ENCODE measurements at places on chromosomes 12 and 14. TPM values are rescaled to one million over a fixed set of nuclear protein-coding genes. Genes with fewer than 3 reads are reported as not detected.
A peak's percentile ranks its signal among the peaks of the same experiment; 100 is the strongest.

GRCh38 chr12:39095636-39096330 lies 190.4 kb upstream of the CPNE8 start:
- DNase-seq = no peak

Gene SIX6
- total RNA-seq = not detected

DNA sequence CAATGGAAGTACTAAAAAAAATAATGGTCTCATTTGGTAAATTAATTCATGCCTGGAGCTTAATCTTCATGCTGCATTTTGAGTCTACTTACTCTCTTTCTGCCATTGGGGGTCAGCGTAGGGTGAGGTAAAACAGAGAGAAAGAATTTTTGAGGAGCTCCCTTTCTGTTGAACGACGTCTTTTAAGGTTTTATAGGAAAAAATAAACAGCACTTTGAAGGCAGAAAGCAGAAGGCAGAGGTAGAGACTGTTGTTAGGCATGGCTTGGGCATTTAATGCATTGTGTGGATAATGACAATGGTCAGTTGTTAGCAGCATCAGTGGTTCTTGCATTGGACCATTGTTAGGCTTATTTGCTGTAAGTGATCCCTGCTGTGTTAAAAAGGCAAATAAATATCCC lies 557.2 kb upstream of the STXBP6 start:
- no peak for DNase-seq

DNA sequence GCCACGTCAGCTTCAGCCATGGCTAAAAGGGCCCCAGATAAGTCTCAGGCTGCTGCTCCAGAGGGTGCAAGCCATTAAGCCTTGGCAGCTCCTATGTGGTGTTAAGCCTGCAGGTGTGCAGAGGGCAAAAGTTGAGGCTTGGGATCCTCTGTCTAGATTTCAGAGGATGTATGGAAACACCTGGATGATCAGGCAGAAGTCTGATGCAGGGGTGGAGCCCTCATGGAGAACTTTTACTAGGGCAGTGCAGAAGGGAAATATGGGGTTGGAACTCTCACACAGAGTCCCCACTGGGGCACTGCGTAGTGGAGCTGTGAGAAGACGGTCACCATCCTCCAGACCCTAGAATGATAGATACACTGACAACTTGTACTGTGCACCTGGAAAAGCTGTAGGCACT lies 47.9 kb downstream of the SDR9C7 start:
- no peak for DNase-seq

DNA sequence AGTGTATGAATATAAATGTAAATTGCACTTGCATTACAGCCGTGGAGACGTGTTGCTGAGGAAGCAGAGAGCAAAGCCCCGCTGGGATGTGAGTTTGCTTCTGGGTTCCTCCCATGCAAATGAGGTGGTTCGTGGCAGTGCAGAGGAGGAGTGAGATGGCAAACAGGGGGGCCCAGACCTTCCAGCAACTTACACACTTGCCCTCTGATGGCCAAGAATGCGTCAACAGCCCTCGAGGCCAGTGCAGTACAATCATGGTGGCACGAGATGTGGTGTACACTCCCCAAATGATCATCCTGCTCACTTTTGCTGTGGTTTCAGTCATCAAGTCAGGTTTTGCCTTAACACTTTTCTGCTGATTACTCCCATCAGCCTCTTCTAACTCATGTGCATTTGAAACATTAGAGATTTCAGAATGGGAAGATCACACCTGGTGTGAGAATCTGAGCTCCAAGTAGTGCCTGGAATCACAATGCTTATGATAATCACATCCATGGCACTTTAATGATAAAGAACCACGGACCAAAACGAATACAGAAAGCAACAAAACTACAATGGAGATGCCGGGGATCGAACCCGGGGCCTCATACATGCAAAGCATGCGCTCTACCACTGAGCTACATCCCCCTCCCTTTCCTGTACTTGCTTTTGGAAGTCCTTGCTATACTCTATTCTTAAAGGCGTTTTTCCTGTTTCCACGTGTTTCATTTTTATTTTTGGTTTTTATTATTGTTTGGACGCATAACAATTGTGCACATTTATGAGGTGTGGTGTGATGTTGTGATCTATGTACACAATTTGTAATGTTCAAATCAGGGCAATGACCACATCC lies 7.0 kb upstream of the UBC start:
- DNase-seq = peak; percentile 79

DNA sequence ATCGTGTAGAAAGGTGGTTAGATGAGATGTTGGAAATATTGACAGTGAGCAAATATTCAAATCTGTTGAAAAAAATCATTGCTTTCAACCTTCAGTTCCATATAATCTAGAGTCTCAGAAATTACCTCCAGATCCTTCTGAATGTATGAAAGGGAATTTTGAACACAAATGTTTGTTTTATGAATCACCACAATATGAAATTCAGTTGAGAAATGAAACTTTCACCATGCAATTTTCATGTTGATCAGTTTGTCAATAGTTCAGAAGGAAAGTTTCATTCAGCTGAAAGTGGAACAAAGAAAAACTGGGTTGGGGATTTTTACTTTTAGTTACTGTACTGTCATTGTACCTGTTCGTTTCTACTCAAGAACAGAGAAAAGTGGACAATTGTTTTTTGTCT lies 953.6 kb downstream of the SLC6A15 start:
- no peak for DNase-seq

GRCh38 chr12:462936-463705 lies 3.4 kb downstream of the B4GALNT3 start:
- no peak for DNase-seq

Gene PSME1
- total RNA-seq = 116 TPM

Gene ARL1
- 80.6 TPM for total RNA-seq

DNA sequence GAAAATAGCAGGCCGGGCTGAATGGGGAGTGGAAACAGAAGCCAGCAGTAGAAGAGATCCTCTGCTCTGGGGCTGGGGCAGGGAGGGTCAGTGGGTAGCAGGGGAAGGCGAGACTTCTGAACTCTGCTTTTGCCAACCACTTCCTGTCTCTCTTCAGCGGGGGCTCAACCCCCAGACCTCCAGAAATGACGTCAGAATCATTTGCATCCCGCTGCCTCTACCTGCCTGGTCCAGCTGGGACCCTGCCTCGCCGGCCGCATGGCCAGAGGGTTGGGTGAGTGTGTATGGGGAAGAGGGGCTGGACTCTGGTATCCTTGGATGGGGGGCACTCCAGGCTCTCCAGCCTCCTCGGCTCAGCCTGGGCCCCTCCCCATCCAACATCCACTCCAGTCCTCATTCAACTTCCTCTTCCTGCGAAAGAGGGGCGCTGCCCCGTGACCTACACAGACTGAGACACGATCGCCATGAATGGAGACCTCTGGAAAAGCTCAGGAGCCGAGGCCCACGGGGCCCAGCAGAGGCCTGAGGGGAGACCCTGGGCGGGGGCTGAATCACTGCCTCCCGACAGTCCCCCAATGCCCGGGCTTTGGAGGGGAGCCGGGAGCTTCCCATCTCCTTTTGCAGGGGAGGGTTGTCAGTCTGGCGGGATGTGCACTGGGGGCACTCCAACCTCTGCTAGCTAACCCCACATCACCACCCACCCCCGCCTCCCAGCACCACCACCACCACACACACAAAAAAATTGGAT lies 458 bp upstream of the HOXC4 start:
- no peak for DNase-seq

GRCh38 chr12:96368233-96368632 lies 32.0 kb downstream of the CDK17 start:
- DNase-seq = no peak

DNA sequence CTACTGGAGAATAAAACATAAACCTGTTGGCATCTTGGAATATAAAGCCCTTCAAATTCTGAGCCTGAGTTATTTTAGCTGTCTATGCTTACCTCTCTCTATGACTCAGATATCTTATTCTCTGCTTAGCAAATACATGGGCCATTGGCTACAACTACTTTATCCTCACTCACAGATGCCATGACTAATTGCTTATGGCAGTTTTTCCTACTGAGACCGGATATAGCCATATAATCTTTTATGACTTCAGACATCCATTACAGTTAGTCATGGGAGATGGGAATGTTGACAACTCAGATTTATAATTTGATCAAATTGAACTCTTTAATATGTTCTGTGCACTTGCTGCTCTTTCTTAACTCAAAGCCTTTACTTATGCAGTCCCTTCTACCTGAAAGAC lies 502.4 kb upstream of the ATP2B1 start:
- no peak for DNase-seq

Gene TMEM117
- total RNA-seq = 24.8 TPM

DNA sequence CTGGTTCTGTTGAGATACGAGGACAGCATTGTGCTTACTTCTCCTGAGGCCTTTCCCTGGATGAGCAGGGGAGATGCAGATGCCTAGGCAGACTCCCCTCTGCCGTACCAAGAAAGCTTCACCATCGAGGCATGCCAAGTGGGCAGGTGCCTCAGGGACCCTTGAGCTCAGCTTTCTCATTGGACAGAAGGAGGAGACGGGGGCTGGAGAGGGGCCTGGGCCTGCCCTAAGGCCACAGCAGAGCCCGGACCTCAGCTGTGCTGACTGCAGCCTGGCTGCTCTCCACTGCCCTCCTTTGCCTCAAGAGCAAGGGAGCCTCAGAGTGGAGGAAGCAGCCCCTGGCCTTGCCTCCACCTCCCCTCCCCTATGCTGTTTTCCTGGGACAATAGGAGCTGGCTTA lies 23.4 kb downstream of the SERPINA1 start:
- DNase-seq = no peak

- no peak for DNase-seq
Observed at GRCh38 chr14:69542311-69542710, 32.4 kb downstream of the CCDC177 start.

Gene GPR68
- 1.6 TPM for total RNA-seq

Gene SLC25A3
- 269 TPM for total RNA-seq

DNA sequence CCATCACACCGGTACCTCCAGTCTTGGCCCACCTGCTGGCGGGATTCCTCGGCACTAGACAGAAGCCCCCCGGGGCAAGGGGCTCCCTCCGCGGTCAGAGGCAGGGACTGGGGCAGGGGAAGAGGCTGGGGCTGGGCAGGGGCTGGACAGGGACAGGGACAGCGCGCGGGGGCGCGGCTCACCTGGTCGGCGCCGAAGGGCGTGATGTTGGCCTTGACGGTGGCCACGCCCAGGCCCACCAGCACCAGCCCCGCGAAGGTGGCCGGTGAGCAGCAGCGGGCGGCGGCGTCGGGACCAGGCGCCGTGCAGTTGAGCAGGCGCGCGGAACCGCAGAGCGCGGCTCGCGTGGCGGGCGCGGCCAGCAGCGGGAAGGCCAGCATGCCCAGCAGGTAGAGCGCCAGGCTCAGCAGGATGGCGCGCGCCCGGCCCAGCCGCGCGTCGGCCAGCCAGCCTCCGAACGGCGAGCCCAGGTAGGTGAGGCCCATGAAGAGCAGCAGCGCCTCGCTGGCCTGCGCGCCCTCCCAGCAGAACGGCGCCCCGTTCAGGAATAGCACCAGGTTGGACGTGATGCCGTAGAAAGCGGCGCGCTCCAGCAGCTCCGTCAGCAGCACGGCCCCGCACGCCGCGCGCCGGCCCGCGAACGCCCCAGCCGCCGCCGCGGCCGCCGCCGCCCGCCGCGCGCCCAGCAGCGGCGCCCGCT lies 392 bp downstream of the SLC15A4 start:
- no peak for DNase-seq

Gene NAV3
- 50.9 TPM for total RNA-seq

- no peak for DNase-seq
Observed at GRCh38 chr12:111123390-111123789, 203.0 kb upstream of the MYL2 start.

Gene ZNF891
- 5.5 TPM for total RNA-seq

Gene TPPP2
- total RNA-seq = 0.49 TPM

Gene RIMBP2
- 1.6 TPM for total RNA-seq

- no peak for DNase-seq
Observed at GRCh38 chr14:75204116-75204515, 27.7 kb upstream of the TMED10 start.

GRCh38 chr14:92922883-92923743 lies at the start of gene CHGA:
Gene CHGA, plus strand, starts transcription at chr14:92923150. Its CDS starts 210 bp downstream, at chr14:92923360.
- peak; percentile 77 for DNase-seq

GRCh38 chr12:63318933-63319332 lies 167.9 kb upstream of the AVPR1A start:
- DNase-seq = no peak

GRCh38 chr12:57201631-57202030 lies 15.0 kb upstream of the NXPH4 start:
- no peak for DNase-seq

Gene ARHGEF40
- total RNA-seq = 91.1 TPM

GRCh38 chr14:63179383-63179782 lies 24.9 kb upstream of the RHOJ start:
- DNase-seq = no peak

- DNase-seq = no peak
Observed at GRCh38 chr12:28172434-28173030, 17.7 kb upstream of the CCDC91 start.

DNA sequence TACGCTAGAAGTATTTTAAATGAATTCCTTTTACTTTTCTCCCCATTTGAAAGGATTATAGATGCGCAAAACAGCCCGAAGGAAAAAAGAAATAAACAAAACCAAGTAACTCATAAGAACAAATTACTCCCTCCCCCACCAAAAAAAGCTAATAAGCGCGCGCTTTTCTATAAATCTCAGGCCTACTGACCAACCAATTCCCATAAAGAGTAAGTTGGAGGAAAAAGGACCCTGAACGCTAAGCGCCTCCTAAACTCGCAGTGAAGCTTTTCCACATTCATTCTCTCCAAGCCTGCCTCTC lies 588 bp downstream of the MBIP start:
- no peak for DNase-seq

DNA sequence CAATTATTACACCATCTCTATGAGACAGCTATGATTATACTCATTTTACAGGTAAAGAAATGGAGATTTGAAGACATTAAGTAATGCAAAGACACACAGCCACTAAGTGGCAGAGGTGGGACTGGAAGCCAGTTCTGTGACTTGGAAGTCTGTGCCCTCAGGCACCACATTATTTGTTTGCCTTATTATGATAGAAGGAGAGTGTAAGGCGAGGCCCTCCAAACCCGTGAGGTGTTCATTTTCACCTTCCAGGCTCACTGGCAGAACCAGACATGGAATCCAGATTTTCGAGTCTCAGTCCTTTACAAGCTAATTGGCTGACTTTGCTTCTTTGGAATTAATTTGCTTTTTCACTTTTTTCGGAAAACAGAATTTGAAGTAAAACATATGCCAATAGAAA lies 107.9 kb downstream of the CAND1 start:
- DNase-seq = no peak

DNA sequence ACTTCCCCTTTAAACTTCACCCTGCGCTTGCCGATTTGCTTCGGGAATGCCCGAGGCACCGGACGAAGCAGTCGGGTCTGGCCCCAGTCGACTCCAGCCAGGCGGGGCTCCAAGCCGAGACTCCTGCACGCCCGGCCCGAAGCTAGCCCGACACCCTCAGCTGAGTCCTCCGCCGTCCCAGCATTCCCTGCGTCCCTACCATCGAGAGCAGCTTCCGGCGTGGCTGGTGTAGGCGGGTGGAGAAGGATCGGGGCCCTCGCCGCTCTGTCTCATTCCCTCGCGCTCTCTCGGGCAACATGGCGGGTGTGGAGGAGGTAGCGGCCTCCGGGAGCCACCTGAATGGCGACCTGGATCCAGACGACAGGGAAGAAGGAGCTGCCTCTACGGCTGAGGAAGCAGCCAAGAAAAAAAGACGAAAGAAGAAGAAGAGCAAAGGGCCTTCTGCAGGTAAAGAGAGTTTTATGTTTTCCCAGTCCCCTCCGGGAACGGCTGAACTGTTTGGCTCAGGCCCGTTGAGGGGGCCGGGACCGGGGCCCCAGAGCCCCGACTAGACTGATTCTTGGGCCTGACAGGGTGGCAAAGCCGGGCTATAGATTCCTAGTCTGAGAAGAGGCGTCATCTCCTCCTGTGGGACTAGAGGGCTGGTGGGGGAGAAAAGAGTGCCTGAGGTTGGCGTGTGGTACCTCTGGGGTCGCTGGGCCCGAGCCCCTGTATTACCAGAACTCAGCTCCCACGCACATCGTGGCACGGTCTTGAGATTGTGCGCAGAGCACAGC lies at the start of gene METAP2:
METAP2 (plus strand) TSS at position 269 of the 776 bp plus-strand sequence; CDS start at position 297, 28 bp downstream.
- DNase-seq = peak; percentile 96
